ENCODE measurements at places on chromosomes 11 and 22.
A peak's percentile ranks its signal among the peaks of the same experiment; 100 is the strongest.

- no peak for DNase-seq
These were observed 1.3 kb downstream of the PNPLA3 start for GRCh38 chr22:43924877-43925276.

DNA sequence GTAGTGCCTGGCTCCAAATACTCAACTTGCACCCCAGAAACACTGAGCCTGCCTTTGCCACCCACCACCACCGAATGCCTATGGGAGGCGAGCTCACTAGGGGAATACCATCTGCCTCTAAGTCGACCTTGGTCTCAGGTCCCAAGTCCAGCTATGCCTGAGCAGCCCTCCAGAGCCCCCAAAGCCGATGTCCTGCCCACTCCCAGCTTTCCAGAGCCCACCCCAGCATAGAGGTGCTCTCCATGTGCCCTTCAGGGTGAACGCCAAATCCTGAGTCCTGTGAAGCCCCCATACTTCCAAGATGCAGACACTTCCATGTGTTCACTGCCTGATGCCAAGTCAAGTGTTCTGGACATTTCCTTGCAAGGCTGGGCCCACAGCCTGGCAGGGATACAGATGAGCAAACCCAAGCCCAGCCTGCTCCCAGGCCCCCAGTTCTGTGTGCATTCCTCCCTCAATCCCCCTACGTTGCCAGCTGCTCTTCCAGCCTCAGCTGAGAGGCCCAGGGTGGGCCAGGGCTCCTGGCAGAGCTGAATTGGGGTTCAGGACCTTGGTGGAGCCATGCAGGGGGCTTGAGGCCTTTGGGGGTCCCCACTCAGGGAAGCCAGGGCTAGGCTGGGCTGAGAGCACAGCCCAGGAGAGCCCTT, 2.6 kb upstream of the KMT5B start:
- DNase-seq: no peak

- DNase-seq: no peak
These were observed 10.9 kb downstream of the TNNT3 start for GRCh38 chr11:1930462-1930830.

GRCh38 chr11:98835335-98835734, 185.4 kb upstream of the CNTN5 start:
- DNase-seq: no peak

- no peak for DNase-seq
These were observed 982 bp upstream of the SHANK3 start for GRCh38 chr22:50671641-50672040.

GRCh38 chr22:49325531-49326395, 501.9 kb downstream of the BRD1 start:
- DNase-seq: no peak

DNA sequence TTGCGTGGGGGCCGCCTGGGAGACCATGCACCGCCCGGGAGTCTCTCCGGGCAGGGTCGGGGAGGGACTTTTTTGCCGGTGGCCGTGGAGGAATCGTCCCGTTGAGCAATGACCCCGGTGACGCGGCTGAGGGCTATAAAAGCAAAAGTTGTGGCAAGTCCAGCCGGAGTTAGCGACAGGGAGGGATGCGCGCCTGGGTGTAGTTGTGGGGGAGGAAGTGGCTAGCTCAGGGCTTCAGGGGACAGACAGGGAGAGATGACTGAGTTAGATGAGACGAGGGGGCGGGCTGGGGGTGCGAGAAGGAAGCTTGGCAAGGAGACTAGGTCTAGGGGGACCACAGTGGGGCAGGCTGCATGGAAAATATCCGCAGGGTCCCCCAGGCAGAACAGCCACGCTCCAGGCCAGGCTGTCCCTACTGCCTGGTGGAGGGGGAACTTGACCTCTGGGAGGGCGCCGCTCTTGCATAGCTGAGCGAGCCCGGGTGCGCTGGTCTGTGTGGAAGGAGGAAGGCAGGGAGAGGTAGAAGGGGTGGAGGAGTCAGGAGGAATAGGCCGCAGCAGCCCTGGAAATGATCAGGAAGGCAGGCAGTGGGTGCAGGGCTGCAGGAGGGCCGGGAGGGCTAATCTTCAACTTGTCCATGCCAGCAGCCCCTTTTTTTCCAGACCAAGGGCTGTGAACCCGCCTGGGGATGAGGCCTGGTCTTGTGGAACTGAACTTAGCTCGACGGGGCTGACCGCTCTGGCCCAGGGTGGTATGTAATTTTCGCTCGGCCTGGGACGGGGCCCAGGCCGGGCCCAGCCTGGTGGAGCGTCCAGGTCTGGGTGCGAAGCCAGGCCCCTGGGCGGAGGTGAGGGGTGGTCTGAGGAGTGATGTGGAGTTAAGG, at the start of gene NEAT1:
TSS of gene NEAT1 (plus strand) at position 166 of the 883 bp plus-strand sequence.
- DNase-seq: peak; percentile 100

GRCh38 chr11:121318848-121319834, 26.6 kb downstream of the SC5D start:
- no peak for DNase-seq

DNA sequence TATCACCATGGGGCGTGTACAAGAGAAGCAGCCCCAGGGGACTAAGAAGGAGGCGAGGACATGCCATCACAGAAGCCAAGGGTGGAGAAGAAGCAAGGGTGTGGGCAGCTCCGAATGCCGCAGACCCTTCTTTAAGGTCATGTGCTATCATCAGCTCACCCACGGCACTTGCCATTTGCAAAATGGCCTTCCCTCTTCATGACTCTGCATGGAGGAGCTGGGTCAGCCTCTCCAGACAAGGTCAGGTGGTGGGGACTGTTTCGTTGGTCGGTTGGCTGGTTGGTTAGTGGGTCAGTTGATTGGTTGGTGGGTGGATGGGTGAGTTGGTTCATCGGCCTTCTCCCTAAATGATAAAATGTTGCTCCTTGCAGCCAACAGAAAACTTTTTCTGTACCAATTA, 622.5 kb downstream of the TBC1D22A start:
- DNase-seq: no peak

DNA sequence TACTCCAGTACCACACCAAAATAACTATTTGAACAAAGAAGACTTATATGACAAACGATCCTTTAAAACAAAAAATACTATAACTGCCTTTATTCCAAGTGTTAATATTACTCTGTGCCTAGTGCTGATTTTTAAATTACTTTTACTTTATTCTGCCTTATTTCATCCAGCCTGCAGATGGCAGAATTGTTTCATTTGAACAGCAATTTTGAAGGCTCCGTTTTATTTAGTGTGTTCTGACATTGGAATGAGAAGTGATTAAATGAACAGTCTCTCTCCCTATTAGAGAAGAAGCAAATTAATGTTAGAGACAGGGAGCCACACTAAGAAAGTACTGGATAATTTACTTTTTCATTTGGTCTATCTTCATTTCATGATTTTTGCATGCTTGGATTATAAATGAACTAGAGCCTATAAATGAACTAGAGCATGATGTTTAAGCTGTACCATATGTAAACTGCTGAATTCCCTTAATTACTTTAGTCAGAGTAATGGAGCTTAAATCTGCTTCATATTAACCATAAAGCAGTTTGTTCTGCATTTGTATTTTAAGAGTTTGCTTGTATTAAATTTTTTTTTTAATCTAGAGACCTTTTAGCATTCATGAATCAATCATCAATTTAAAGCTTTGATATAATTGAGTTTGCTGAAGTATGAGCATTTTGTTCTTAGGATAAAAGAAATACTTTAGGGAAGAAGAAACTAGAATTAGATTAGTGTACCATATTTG, 9.8 kb downstream of the PDHX start:
- DNase-seq: no peak

DNA sequence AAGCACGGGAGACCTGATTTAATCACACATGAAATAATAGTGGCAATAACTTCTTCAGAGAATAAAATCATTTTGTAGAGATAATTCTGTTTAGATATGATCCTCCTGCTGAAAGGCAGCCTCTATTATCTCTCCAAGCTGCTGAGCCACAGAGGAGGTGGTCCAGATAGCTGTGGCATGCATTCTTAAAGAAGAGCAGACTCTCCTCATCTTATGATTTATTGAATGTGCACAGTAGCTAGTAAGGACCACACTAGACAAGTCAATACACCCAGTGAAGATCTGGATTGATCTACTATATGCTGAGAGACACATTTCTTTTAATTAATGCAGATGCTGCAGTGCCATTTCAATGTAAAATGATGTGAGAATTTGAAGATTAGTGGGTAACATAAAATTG, 552.9 kb upstream of the ANO3 start:
- no peak for DNase-seq

DNA sequence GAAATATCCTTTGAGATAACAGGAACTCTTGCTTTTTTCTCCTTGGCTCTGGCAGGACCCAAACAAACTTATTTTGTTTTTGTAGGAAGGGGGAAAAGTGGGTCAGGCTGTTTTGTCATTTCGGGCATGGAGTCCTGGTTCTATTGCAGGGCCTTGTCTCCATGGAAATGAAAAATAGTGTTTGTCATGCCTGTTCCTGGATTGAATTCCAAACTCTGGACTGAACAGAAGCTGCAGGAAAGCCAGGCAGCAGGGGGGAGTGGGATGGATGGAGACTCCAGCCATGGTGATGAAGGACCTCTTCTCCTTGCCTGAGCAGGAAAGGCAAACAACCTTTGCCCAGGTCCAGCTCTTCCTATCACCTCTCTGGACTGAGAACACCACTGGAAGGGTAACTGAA, 87.0 kb downstream of the SCN3B start:
- DNase-seq: no peak

- DNase-seq: no peak
These were observed 140.8 kb downstream of the TRPC6 start for GRCh38 chr11:101442936-101443521.

- no peak for DNase-seq
These were observed 1.9 kb downstream of the ANKRD54 start for GRCh38 chr22:37842015-37842793.

DNA sequence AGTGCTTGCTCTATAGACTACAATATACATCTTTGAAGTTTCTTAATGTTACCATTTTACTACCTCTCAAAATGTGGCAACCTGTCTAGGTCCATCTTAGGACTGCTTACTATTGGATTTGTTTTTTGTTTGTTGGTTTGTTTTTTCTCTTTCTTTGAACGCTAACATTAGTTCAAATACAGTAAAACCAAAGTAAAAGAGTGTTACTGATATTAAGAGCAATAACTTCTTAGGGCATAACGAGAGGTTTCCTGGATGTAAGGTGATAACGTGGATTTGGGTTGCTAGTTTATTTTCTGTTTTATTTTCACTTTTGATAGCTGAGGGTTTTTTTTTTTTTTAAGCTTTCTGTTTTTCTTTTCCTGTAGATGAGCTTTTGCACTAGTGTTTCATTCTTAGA, 43.6 kb downstream of the TMEM135 start:
- no peak for DNase-seq

- DNase-seq: no peak
These were observed 26.0 kb upstream of the POLD3 start for GRCh38 chr11:74566146-74566960.

GRCh38 chr11:22407921-22408320, 69.7 kb downstream of the SLC17A6 start:
- DNase-seq: no peak

DNA sequence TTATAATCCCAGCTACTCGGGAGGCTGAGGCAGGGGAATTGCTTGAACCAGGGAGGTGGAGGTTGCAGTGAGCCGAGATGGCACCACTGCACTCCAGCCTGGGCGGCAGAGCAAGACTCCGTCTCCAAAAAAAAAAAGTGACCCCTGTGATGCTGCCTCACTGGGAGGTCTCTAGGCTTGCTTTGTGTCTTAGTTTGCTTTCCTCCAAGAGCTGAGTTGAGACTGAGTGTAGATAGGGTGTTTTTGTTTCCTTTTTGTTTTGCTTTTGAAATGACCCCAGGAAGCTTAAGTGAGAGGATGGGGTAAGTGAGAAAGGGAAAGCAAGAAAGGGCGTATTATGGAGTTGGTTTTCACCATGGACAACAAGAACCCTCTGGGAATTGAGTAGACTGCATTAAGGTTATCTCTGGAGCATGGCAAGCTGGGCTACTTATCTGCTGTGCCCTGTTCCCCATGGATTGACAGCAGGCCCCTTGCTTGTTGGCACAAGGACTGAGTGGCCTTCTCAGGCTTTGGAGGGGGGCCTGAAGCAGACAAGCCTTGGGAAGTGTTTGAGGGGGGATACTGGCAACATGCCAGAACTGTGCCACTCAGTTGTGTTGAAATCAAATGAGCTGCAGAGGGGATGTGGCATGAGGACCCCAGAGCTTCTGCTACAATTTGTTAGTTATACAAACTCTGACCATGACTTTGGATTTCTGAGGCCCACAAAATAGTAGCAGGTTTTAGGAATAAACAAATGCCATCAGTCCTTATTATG, 300.6 kb upstream of the C11orf87 start:
- DNase-seq: no peak

GRCh38 chr11:77813256-77813655, 7.3 kb downstream of the RSF1 start:
- DNase-seq: no peak

DNA sequence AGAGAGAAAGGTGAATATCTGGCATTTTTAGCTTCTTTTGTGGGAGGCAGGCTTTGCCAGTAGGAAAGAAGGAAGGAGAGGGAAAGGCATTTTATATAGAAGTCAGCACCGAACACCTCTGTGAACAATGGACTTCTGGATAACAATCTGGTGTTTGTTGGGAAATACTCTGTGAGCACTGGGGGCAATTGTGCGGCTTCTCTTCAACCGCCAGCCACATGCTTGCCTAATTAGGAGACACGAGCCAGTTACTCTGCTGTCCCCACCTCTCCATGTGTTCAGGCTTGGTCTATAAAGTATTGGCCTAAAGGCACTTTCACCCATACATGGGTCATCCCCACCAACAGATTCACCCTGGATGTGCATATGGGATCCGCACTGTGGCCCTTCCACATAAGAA, 523.6 kb downstream of the NTM start:
- DNase-seq: no peak

- peak; percentile 45 for DNase-seq
These were observed at the start of the genes MPST and TST for GRCh38 chr22:37019309-37020191. Gene MPST, plus strand, starts transcription at chr22:37019742. Its CDS starts 95 bp downstream, at chr22:37019837. Gene TST, minus strand, starts transcription at chr22:37019447. Its CDS starts 715 bp downstream, at chr22:37018732.

GRCh38 chr11:62918531-62918930, 2.6 kb downstream of the CHRM1 start:
- no peak for DNase-seq

DNA sequence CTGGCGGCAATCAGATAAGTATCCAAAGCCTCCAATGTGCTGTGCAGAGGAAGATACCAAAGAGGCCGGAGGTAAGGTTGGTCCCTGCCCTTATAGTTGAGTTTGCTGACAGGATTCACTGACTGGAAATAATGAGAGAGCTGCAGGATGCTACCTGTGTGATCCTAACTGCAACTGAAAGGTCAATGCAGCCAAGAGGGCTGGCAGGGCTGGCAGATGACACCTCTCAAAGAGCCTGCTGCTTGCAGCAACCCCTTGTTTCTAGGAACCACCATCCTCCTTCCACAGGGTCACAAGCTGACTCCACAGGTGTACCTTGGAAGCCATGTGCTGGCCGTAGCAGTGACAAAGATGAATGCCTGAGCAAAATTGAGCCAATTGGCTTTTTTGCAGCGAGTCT, 348.1 kb downstream of the DDX10 start:
- no peak for DNase-seq

GRCh38 chr11:16127732-16128131, 228.6 kb downstream of the SOX6 start:
- DNase-seq: no peak

DNA sequence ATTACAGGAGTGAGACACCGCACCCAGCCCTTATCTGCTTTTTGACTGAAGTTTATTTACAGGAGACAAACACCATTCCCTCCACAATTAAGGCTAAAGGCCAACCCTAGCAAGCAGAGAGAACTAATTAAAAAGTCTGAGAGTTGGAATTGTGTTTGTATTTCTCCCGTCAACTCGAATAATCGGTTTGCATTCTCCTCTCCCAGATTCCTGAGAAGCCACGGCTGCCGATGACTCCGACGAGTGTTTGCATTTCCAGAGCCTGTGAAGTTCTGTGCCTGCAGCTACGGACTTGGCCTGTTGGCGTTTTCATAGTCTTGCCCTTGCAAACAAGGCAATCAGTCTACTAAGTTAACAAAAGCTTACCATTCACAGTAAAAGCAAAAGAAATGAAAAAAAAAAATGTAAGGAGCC, 73.2 kb upstream of the NUP50 start:
- no peak for DNase-seq
